ENCODE measurements at places on chromosomes 12 and 14.

DNA sequence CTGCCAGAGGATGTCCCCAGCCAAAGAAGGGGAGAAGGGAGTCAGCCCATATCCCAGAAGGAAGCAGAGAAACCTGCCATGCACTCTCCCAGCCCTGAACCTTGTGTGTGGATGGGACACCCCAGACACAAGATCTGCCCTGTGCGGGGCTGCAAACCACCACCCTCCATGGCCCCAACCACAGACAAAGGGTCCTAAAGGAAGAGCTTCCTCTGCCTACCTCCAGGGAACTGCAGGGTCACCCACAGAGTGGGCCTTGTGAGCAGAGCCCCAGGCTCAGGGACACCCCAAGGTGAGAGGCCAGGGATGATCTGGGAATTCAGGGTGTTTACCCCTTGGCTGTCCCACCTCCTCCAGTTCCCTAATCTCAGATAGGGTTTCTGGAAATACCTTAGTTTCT is 56.5 kb downstream of the ISCA2 start:
- no peak for DNase-seq

- no peak for DNase-seq
Measured at GRCh38 chr12:34204830-34205285, 182.6 kb downstream of the ALG10 start.

GRCh38 chr12:63450816-63451215 is 217.5 kb downstream of the DPY19L2 start:
- no peak for DNase-seq

- DNase-seq, result no peak
Measured at GRCh38 chr14:70338550-70338949, 20.9 kb downstream of the COX16 start.

DNA sequence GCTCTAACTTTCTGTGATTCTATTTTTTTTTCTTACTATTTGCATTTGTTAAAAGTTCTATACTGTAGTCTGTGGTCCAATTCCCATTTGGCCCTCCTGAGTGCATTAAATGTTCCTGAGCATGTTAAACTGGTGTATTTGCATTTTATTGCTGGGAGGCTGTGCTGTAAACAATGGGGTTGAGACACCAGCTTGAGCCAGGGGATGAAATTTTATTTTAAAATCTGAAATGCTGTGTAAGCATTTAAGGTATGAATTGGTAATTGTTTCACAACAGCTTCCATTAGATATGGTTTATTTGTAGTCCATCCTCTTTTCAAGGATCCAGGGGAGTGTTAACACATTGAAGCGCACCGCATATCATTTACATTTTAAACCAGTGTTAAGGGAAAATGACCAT is 89.9 kb upstream of the RFX4 start:
- DNase-seq, result no peak

- DNase-seq, result no peak
Measured at GRCh38 chr12:4068981-4069669, 195.9 kb upstream of the PARP11 start.

DNA sequence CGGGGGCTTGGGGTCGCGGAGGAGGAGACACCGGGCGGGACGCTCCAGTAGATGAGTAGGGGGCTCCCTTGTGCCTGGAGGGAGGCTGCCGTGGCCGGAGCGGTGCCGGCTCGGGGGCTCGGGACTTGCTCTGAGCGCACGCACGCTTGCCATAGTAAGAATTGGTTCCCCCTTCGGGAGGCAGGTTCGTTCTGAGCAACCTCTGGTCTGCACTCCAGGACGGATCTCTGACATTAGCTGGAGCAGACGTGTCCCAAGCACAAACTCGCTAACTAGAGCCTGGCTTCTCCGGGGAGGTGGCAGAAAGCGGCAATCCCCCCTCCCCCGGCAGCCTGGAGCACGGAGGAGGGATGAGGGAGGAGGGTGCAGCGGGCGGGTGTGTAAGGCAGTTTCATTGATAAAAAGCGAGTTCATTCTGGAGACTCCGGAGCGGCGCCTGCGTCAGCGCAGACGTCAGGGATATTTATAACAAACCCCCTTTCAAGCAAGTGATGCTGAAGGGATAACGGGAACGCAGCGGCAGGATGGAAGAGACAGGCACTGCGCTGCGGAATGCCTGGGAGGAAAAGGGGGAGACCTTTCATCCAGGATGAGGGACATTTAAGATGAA is 630 bp downstream of the FOS start:
- DNase-seq, result no peak

DNA sequence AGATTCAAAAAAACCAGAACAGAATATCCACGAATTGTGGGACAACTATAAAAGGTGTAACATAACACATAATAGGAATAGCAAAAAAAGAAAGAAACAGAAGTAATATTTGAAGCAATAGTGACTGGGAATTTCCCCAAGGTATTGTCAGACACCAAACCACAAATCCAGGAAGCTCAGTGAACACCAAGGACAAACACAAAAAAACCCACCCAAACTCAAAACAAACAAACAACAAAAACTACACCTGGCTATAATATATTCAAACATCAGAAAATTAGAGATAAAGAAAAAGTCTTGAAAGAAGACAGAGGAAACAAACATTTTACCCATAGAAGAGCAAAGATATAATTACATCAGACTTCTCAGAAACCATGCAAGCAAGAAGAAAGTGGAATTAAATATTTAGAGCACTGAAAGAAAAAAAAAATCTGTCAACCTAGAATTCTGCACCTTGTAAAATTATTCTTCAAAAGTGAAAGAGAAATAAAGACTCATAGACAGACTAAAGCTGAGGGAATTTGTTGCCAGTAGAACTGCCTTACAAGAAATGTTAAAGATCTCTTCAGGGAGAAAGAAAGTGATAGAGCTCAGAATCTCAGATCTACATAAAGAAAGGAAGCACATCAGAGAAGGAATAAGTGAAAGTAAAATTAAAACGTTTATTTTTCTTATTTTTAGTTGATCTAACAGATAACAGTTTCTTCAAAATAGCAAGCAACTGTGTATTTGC is 12.1 kb upstream of the HMGA2 start:
- no peak for DNase-seq

DNA sequence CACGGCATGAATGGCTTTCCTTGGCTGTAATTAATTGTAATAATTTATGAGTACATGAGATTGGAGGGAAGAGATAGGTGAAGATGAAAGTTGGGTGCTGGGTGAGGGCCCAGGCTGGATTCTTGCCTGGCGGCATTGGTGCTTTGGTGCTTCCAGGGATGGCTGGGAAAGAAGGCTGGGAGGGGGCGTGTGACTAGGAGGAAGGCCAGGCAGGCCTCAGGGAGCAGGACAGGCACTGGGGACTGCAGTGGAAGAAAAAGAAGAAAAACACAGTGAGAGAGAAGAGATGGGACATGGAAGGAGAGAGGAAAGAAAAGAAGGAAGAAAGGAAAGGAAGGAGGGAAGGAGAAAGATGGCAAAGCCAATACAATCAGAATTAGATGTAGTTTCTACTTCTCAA is 3.7 kb downstream of the HOXC9 start:
- DNase-seq, result no peak

DNA sequence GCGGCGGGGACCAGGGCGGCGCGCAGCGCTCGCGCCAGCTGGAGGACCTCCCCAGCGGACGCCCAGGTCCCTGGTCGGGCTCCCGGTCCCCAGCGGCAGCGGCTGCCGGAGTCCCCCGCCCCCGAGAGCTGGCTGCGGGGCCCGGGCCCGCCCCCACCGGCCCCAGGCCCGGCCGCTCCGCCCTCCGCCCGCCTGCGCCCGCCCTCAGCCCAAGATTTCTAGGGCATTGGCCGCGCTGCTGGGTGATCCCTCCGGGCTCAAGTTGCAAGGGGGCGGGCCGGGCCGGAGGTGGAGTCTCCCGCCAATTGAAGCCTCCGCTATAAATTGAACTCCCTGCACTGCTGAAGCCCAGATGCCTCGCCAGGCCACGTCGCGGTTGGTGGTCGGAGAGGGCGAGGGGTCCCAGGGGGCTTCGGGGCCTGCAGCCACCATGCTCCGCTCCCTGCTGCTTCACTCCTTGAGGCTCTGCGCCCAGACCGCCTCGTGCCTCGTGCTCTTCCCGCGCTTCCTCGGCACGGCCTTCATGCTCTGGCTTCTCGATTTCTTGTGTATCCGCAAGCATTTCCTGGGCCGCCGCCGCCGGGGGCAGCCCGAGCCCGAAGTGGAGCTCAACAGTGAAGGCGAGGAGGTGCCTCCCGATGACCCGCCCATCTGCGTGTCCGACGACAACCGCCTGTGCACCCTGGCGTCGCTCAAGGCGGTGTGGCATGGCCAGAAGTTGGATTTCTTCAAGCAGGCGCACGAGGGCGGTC is at the start of gene DIO3:
TSS of gene DIO3 (plus strand) at position 351 of the 752 bp plus-strand sequence.
- DNase-seq, result no peak

- DNase-seq, result no peak
Measured at GRCh38 chr14:100098171-100098570, 32.9 kb downstream of the EVL start.

GRCh38 chr12:15596174-15596573 is 193.0 kb downstream of the EPS8 start:
- DNase-seq, result no peak

DNA sequence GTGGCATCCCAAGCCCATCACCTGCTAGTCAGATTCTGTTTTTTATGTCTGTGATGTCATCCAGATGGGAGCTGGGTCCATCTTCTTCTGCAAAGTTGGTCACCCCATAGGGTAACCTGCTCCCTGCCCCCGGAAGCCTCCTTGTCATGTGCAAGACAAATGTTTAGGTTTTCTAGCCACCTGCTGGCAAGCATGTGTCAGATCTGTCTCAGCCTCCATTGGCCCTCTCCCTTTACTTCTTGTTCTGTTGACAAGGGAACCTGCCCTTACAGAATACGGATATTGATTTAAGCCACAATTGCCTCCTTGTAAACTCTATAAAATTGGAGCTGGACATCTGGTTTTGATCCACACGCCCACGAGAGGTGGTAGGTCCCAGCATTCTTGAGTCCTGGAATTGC is 7.5 kb downstream of the NTF3 start:
- DNase-seq, result no peak

- DNase-seq, result no peak
Measured at GRCh38 chr14:57009585-57010515, 199.6 kb upstream of the OTX2 start.

GRCh38 chr12:80299976-80300375 is 144.1 kb upstream of the PTPRQ start:
- DNase-seq, result no peak

DNA sequence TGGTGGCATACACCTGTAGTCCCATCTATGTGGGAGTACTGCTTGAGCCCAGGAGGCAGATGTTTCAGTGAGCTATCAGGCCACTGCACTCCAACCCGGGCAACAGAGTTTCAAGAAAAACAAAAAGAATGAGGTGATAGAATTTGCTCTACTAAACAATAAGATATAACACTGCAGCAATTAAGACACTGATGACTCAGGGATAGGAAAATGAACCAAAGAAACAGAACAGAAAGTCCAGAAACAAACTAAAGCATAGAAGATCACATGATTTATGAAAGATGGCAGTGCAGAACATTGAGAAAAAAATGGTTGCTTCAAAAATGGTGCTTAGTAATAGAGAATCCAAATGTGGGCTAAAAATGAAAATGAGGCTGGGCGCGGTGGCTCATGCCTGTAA is 65.2 kb upstream of the AP4S1 start:
- no peak for DNase-seq

GRCh38 chr12:25283006-25283405 is 32.3 kb upstream of the KRAS start:
- DNase-seq, result no peak

GRCh38 chr12:69341328-69341727 is 6.9 kb upstream of the LYZ start:
- no peak for DNase-seq

All from D721Med (cell line).